ENCODE measurements at places on chromosomes 7 and 10.

- DNase-seq, result no peak
These were observed 126.1 kb upstream of the EFCAB10 start for GRCh38 chr7:105707381-105707780.

- DNase-seq, result no peak
These were observed 10.3 kb downstream of the FAM241B start for GRCh38 chr10:69640196-69640980.

DNA sequence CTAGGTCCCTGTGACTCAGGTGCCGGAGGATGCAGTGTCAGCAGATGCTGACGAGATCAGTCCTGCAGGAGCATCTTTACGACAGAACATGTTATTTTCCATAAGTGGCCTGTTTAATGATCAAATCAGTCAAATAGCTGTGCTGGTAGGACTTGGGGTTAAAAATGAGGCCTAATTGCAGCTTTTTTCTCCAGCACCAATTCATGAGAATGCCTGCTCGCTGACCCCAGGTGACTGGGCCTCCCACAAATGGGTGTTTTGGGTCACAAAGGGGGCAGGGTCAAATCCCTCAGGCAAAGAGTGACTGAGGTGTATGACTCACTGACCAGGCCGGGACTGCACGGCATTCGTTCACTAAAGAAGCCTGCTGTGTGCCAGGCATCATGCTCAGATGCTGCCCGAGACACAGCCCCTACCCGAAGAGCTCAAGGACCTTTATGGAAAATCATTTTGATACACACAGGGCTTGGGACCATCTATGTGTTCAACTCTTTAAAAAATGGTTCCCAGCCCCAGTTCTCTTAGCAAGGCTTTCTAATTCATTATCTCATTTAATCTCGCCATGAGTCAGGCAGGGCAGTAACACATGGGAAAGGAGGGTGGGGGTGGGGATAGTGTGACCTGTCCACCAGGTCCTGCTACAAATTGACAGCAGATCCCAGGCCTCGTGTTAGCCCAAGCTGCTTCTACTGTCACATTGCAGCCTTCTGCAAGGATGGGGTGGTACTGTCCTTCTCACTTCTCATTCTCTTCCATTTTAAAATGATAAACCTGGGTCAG is 21.1 kb downstream of the ZNF775 start:
- no peak for DNase-seq

DNA sequence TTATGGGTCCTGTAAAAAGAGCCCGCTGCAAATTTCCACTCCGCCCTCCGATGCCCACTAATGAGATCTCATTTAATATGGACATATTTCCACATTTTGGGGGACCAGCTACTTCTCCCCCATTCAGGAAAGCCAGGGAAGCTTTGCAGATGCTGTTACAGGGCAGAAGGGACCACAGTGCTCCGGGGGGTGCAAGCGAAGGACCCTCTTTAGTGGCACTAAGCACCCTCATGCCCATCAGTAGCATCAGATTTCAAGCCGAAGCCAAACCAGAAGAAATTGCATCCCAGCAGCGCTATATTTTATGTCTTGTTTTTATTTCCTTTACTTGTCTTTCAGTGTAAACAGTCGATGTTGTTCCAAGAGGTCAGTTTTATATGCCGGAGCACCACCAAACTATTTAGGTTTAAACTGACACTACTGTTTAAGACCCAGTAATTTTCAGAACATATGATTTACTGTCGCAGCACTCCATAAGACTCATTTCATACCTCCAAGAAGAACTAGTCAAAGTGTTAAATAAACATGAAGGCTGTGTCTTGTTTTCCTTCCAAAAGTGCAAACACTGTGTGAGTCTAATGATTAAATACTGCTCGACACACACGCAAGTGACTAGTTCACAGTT is 122.2 kb upstream of the MGMT start:
- no peak for DNase-seq

GRCh38 chr7:92802406-92802805 is 34.0 kb downstream of the CDK6 start:
- no peak for DNase-seq

GRCh38 chr10:110783509-110784107 is 88.1 kb upstream of the PDCD4 start:
- DNase-seq, result no peak

DNA sequence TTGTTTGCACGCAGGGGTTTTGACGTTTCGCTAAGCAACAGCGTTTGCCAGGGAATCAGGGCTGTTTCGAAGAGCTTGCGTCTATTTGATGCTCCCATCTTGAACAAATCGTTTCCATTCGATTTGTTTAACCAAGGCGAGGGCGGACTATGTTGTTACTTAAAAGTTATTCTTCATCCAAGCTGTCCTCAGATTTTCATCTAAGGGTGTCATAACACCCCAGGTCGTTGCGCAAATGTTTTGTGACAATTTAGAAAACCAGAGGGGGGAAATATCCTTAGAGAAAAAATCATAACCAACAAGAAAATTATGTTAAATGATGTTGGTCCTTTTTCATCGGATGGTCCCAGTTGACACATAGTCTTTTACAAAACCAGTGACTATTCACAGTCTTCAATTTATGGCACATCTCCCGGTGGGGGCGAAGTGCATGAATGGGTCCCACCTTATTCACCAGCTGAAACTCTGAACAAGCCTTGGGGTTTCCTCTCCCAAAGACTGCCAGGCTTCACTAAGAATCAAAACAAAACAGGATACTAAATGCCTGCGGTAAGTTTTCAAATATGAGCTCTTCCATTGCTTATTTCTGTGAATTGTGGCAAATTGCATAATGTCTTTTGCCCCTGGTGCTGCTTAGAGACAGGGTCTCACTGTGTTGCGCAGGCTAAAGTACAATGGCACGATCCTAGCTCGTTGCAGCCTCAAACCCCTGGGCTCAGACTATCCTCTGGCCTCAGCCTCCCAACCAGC is 109.9 kb downstream of the REEP3 start:
- DNase-seq, result no peak

- DNase-seq, result no peak
These were observed 104.9 kb downstream of the SEC23IP start for GRCh38 chr10:119997429-119997828.

GRCh38 chr10:128894641-128895040 is 572.4 kb upstream of the MGMT start:
- no peak for DNase-seq

DNA sequence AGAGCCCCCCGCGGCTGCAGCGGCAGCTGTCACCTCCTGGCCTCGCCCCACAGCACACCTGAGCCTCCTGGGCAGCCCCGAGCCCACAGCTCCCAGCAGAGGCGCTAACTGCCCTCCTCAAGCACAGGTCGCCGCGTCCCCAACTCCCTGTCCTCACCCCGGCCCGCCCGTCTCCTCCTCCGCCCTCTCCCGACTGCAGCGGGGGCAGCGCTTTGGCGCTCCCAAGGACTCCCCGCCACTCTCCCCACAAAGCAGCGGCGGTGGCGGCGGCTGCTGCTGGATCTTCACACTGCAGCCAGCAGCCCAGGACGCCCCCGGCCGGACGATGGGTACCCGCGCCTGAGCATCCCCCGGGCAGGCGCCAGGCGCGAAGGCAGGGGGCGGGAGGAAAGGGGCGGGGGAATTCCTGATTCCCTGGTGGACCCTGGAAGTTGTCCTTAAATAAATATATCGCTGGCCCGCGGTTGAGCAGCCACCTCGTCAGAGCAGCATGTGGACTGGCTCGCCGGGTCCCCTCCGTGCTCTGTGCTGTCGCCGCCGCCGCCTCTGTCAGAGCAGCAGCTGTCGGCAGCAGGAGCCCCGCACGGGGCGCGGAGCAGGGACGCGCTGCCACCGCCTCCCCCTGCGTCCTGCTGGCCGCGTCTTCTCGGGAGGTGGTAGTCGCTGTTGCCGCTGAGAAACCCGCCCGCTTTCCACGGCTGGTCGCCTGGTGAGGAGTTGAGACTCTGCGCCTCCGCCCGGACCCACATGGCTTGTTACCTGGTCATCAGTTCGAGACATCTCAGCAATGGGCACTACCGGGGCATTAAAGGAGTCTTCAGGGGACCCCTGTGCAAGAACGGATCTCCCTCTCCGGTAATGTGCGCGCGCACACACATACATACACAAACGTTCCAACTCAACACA is at the start of gene ZNF804B:
Gene ZNF804B (plus strand): TSS at position 471 of the 906 bp plus-strand sequence. CDS start 277 bp downstream, at position 748.
- no peak for DNase-seq

GRCh38 chr7:91618776-91619765 is 261.4 kb downstream of the MTERF1 start:
- no peak for DNase-seq

DNA sequence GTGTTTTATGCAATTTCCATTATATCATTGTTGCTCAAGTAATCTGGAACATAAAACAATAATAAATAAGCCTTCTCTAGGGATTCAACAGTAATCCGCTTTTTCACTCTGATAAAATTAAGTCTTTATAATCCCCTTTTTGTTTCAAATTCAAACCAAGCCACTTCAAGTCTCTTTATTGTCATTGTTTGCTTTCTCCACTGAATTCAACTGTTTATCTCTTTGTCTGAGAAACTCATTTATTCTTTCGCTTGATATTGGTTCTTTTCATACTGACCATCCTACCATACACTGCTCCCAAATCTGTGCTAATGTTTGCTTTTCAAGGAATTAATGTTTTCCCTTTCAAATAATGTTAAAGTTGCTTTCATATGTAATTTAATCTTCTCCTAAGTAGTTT is 550.4 kb upstream of the PCDH15 start:
- no peak for DNase-seq

GRCh38 chr10:120667276-120667675 is 183.9 kb upstream of the WDR11 start:
- DNase-seq, result no peak

DNA sequence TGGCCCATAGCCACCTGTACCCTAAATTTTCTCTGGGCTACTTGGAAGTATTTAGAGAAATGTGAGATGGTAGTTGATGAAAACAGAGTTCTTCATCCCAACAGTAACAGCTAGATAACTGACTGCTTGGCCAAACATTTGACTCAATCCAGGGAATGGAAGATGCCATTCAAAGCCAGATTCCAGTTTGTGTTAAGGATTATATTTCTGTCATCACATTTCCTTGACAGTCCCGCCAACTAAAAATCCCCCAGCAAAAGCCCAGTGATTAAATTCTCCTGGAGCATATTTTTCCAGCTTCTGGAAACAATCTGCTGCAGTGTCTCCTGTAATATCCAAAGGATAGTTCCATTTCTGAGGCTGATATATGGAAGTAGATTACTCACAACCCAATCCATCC is 45.4 kb upstream of the PTN start:
- peak; percentile 42 for DNase-seq

DNA sequence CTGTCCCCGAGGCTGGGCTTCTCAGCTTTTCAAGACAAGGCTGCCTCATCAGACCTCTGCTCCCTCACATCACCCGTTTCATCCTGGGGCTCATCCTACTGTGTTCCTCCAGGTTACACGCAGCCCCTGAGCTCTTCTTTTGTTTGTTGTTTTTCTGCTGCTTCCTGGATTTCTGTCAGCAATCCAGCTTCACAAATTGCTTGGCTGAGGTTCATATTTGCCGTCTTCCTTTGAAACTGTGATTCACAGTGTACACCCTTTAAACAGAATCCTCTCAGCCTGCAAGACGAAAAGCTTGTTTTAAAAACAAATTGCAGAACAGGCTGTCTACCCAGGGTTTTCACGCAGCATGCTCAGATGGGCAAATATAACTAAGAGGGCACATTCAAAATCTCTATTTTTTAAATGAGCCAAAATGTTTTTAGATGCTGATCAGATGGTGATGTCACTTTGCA is 39.1 kb upstream of the PARD3 start:
- peak; percentile 50 for DNase-seq

- peak; percentile 94 for DNase-seq
These were observed at the start of gene DNAJB6 for GRCh38 chr7:157336383-157337315. Gene DNAJB6, plus strand, starts transcription at chr7:157337004. Its CDS starts 21,569 bp downstream, at chr7:157358573.

GRCh38 chr10:42781893-42782445 is 626 bp upstream of the BMS1 start:
- DNase-seq, result peak; percentile 8

DNA sequence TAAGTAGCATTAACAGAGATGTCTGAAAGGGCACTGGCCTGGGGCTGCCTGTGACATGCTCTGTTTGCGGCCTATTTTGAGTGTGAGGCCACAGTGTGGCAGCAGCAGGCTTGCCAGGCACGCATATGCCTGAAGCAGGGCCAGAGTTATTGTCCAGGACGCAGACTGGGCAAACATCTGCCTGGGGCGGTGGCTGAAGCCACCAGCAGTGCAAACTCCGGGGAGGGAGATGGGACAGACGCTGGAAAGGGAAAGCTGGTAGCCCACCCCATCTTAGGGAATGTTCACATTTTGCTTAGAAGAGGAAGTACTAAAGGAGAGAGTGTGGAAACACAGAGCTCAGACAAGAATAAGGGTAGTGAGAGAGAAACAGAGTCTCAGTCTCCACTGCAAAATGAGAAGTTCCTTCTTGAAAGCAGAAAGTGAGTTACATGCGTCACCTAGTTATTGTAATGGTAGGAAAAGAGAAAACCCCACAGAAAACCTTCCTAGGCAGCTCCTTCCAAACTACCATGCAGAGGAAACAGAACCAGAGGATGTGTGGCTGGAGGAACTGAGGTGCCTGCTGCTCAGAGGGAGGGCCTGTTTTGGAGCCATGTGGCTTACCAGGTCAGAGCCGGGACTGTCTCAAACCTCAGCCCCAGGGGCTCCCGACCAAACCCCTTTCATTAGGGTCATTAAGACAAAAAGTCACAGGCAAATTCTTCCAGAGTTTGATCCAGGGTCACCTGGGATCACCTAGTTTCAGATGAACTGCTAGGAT is 14.5 kb downstream of the AKR1B1 start:
- DNase-seq, result no peak

GRCh38 chr7:112120696-112121217 is 85.4 kb downstream of the DOCK4 start:
- DNase-seq, result no peak

- DNase-seq, result no peak
These were observed 18.4 kb downstream of the GFRA1 start for GRCh38 chr10:116254422-116255155.

DNA sequence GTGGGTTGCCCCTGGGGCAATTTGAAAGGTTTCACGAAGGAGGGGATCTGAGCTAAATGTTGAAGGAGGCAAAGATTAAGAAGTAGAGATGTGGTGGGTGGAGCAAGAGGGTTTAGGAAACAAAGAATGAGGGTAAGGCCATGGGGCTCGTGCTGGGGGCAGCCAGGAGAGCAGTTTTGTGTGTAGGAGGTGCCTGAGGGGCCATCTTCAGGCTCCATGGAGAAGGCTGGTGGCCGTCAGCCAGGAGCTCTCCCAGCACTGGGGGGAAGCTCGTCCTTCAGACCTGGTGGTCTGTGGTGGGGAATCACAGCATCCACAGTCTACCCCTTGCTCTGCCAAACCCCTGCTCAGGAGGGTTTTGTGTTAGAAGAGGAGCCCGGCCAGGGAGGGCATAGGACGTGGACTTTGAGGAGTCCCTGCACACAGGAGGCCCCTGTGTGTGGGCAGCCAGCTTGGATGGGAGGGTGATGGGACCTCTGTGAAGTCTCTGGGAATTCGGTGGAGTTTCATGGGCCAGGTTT is 11.8 kb upstream of the CXCL12 start:
- no peak for DNase-seq

GRCh38 chr10:30902621-30903396 is 128.9 kb downstream of the ZNF438 start:
- DNase-seq, result no peak

Data from fibroblast of skin of right quadriceps (primary cell).